ENCODE measurements at places on chromosomes 4 and X.
A peak's percentile ranks its signal among the peaks of the same experiment; 100 is the strongest.

DNA sequence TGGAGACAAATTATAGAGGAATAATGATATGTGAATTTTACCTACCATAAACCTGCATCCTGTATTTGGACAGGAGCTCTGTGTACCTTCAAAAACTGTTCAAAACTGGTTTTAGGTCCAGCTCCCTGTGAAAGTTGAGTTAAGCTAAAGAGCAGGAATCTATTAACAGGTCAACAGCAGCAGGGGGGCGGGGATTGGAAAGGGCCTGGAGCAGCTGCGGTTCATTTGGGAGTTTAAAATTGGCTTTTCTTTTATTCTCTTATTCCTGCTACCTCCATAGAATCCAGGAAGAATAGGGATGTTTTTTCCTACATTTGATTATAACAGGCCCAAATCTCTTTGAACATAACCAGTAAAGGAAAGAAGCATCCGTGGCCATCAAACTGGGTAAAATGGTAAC is 23.8 kb downstream of the SHROOM3 start:
- no peak for DNase-seq

- DNase-seq = no peak
Measured at GRCh38 chr4:72507860-72508419, 61.1 kb downstream of the ADAMTS3 start.

DNA sequence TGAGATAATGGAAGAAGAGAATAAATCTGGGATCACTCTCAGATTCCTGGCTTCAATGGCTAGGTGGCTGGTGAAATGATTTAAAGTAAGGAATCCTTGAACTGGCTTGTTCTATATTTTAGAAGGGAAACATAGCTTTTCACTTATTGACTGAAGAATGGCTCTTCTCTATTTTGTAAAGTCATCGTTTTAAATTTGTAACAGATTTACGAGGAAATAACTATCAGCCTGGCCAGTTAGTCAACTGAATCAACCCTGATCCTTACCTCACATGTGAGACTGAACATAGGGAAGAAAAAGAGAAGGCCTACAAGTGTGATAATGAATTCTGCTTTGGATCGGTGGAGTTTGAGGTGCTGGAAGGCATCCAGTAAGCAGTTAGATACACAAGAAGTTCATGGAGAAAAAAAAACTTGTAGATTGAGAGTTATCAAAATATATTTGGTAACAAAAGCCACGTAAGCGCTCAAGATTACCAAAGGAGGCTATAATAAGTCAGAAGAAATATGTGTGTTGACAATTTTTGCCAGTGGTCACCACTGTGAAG is 12.0 kb downstream of the AREG start:
- DNase-seq = no peak

GRCh38 chr4:103193457-103193856 is 4.7 kb downstream of the CENPE start:
- no peak for DNase-seq

- DNase-seq = no peak
Measured at GRCh38 chr4:145406970-145407369, 74.7 kb upstream of the SMAD1 start.

DNA sequence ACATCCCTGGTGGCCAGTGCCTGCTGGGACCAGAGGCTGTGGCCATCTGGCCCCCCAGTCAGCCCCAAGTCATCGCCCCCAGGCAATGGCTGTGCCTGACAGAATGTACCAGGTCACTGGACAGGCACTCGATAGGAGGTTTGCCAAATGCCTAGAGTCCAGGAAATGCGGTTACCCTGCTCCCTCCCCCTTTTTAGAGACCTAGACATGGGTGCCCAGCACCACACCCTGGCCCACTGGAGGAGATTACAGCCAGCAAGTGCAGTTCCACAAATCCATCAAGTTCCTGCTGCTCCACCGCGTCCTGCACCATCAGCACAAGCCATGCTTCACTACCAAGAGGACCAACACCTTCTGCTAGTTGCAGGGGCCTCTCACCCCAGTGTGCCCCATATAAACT is 16.2 kb upstream of the ZFX start:
- no peak for DNase-seq

- DNase-seq = no peak
Measured at GRCh38 chr4:152117933-152118507, 357.2 kb upstream of the GATB start.

DNA sequence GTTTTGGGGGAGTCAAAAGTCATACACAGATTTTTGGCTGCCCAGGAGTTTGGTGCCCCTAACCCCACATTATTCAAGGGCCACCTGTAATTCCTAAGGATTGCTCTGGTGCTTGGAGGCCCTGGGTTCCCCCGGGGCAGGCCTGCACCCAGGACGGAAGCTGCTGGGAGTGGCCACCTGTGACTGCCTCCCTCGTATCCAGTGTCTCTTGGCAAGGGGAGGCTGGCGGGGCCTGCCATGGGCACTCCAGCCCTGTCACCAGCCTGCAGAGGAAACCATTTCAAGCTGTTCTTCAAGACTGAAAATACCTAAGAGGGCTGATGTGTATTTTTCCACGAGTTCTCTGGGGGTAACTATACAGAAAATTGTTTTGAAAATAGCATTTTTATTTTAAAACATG is 24.5 kb upstream of the GPR78 start:
- no peak for DNase-seq

GRCh38 chr4:1534876-1535526 is 128.8 kb upstream of the NKX1-1 start:
- DNase-seq = no peak

- DNase-seq = no peak
Measured at GRCh38 chr4:112266823-112267222, 18.9 kb downstream of the TIFA start.

GRCh38 chrX:145751943-145752342 is 65.7 kb upstream of the SLITRK2 start:
- no peak for DNase-seq

DNA sequence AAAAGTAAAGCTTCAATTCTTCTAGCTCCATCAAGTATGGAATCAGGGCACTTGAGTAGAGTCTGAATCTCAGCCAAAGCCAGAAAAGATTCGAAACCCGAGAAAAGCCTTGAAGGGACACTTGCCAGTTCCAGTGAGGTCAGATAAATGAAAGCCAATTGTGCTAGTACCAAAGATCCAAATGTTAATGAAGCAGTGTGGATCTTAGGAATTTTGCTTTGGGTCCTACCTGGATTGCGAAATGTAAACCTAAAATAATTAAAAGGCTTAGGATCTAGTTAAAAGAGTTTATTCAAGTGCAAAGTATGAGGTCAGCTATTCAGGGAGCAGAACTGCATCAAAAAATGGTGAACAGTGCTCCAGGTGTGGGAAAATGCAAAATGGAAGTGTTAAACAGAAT is 552.6 kb downstream of the NAP1L3 start:
- DNase-seq = no peak

DNA sequence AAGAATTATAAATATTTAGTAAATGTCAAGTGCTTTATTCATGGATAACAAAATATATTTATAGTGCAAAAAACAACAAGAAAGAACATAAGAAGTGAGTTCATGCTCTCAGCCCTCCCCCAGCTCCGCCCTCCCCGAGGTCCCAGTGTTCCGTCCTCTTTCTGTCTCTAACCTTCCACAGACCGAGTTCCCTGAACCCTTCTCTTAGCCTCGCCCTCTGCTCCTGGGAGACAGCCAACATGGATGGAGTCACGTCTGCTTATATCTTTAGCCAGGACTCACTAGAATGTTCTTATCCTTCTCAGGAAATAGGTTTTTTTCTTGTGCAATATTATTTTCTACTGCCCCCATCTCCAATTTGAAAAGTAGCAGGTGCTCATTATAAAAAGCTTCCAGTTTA is 40.1 kb upstream of the HELT start:
- no peak for DNase-seq

DNA sequence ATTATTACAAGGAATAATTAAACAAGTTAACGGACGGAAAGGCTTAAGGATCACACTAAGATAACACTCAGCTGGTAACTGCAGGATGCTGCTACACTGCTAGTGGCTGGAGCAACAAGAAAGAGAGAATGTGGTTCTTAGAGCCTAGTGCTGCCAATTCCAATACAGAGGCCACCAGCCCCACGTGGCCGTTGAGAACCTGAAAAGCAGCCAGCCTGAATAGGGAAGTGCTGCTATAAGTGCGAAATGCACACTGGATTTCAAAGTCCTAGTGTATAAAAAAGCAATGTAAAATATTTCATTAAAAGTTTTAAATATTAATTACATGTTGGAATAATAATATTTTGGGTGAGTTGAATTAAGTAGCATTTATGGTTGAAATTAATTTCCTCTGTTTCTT is 257.3 kb upstream of the TAPT1 start:
- DNase-seq = no peak

GRCh38 chr4:168167714-168168284 is 75.5 kb downstream of the ANXA10 start:
- DNase-seq = no peak

DNA sequence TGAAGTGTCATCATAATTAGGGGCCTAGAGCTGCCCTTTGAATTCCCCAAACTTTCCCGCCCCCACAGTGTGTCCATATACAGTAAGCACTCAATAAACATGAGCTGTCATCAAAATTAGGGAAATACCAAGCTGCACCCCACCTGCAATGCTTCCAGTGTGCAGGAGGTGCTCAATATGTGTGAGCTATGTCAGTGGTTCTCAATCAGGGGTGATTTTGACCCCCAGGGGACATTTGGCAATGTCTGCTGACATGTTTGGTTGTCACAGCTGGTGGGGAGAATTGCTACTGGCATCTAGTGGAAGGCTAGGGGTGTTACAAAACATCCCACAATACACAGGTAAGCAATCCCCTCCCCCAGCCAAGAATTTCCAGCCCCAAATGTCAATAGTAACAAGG is 748 bp downstream of the CFP start:
- DNase-seq = no peak

DNA sequence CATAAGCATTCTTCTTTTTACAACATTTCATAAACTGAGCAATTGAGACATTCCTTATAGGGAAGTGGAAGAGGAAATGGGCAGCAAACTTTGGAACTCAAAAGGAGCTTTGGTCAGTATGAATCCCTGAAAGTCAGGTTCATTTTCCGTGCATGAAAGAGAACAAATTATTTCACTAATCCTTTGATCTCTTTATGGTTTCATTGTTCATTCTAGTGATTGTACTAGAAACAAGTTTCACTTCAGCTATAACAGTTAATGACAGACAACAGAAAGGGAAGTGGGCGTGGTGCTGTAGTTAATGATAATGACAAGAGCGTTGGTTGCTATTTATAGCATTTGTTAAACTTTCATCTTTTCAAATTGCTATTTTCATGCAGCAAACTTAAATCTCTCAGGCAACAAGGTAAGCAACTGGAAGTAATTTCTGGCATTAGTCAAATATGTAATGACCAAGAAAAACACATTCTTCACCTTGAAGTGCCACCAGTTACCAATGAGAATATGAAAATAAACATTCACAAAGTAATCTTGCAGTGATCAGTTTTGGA is 98.4 kb downstream of the AREG start:
- DNase-seq = no peak

DNA sequence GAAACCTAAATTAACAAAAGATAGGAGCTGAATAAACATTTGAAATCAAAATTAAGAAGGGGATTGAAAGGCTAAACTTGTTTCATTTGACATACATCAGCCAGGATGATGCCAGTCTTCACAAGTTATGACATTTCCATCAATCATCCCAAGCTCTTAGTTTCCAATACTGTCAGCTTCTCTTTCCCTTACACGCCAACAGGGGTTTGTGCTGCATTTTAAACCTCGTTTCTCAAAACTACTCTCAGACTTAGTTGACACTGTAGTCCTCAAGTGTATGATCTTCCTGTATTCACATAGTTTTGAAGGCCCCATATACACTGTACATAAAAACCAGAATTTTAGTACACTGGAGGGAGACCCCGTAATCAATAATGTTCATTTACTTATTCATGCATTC is 840 bp upstream of the P2RY10 start:
- no peak for DNase-seq

DNA sequence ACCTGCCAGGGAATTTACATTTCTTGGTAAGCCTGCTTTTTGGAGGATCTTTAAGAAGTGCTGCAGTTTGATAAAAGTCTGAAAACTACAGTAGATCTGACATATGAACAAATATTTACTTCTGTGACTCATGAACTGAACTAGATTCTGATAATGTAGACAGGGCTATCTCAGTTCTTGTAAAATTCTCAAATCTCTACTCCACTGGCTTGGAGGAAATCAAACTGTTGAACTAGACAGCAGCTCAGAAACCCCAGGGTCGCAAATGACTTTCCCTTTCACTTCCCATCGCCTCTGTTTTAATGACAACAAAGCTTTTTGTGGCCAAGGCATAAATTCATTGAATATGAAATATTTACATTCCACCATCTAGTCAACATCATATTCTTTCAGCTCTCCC is 15.4 kb upstream of the OCIAD1 start:
- no peak for DNase-seq

GRCh38 chr4:24753519-24753918 is 41.9 kb upstream of the SOD3 start:
- DNase-seq = no peak

GRCh38 chrX:9867226-9867625 is 81.0 kb downstream of the SHROOM2 start:
- no peak for DNase-seq

- no peak for DNase-seq
Measured at GRCh38 chr4:181599134-181599533, 644.1 kb upstream of the TENM3 start.

DNA sequence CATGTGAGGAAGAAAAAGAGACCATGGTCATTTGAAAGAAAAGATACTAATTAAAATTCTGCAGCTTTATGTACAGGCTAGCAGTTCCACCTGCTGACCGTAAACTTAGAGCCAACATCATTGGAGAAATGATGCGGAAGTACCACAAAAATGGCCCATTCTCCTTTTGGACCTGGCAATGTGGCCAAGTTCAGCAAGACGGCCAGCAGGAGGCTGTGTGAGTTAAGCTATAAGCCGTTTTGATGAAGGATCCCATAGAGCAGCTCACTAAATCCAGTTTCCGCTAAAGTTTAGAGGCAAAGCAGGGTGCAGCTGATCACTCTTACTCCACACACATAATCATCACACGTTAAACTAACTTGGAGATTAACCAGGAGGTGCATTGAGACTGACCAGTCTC is 133.8 kb downstream of the LDB2 start:
- no peak for DNase-seq

DNA sequence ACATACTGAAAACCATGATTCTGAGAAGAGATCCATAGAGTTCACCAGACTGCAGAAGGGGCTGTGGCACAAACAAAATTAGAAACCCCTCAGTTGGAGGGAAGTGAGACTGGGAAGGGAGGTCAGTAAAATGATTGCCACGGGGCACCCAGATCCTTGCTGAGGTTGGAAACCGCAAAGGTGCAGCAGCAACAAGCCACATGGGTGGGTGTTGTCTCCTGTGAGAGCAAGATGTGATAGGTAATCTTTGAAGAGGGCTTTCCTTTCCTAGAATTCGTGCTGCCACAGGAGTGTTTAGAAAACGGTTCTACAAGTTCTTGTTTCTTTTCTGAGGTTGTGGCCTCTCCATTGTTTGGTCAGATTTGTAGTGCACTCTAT is 85.5 kb downstream of the NFKB1 start:
- DNase-seq = peak; percentile 61

- DNase-seq = no peak
Measured at GRCh38 chr4:92636038-92636806, 332.5 kb downstream of the GRID2 start.

GRCh38 chr4:174117445-174117844 is 166.0 kb downstream of the FBXO8 start:
- no peak for DNase-seq

- no peak for DNase-seq
Measured at GRCh38 chr4:182866746-182867145, 50.4 kb downstream of the DCTD start.

All from activated T-helper 1 cell treated with anti-CD3 and anti-CD28 coated beads, Interleukin-12 subunit alpha, Interleukin-12 subunit beta, Interleukin-2, Interleukin-4 antibody, amounts not matched to agents 30 ng/mL and 10 ng/mL and 1 ng/mL, durations not matched to agents 14 hours and 24 hours and 36 hours (primary cell).